ENCODE measurements at places on chromosomes 12 and 14.
A peak's percentile ranks its signal among the peaks of the same experiment; 100 is the strongest.

DNA sequence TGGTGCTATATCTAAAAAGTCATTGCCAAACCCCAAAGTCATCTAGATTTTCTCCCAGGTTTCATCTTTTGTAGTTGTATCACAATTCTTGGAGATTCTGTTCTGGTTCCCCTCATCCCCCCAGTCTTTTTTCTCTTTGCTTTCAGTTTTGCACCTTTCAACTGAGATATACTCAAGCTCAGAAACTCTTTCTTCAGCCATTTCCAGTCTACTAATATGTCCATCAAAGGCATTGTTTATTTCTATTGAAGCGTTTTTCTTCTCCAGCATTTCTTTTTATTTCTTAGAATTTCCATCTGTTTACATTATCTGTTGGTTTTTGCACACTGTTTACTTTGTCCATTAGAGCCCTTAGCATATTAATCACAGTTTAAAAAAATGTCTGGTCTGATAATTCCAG, 179.5 kb downstream of the NUBPL start:
- DNase-seq: no peak

DNA sequence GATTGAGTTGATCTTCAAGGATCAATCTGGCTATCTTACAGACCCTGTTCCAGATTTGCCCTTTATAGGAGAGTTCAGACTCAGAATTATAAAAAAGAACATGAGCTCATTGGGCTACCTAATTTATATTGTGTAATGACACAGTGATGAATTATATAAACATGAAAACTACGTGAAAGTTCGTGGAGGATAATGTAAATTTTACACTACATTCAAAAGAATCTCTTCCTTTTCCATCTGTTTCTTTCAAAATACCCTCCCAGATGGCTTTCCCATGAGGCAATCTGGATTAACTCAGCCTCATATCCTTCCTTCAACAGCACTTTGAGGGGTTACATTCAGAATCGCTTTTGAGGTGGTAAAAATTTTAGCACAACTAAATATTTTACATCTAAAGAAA, 129.3 kb downstream of the HMGA2 start:
- DNase-seq: peak; percentile 79

- DNase-seq: no peak
Measured at GRCh38 chr14:58771016-58771415, 133.3 kb downstream of the DACT1 start.

DNA sequence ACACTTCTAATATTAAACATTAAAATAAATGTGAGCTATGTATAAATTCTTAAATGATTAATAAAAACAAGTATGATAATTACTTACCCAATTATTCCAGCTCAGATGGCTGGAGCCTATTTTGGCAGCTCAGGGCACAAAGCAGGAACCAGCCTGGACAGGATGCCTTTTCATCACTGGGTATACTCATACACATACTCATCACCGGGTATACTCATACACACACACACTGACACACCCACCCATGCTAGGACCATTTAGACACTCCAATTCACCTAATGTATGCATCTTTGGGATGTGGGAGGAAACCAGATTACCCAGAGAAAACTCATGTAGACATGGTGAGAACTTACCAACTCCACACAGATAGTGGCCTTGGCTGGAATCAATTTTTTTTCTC, 57.9 kb upstream of the CNOT2 start:
- no peak for DNase-seq

GRCh38 chr14:22460461-22461195, 128.4 kb downstream of the DAD1 start:
- DNase-seq: no peak

Data from fibroblast of skin of back (primary cell).